Stimulated activated CD4-positive, alpha-beta T cell treated with anti-CD3 and anti-CD28 coated beads, Interleukin-12 subunit alpha, Interleukin-12 subunit beta, amount 100 ng/mL, for 24 hours (primary cell): ENCODE measurements at places on chromosomes 3 and 15.

DNA sequence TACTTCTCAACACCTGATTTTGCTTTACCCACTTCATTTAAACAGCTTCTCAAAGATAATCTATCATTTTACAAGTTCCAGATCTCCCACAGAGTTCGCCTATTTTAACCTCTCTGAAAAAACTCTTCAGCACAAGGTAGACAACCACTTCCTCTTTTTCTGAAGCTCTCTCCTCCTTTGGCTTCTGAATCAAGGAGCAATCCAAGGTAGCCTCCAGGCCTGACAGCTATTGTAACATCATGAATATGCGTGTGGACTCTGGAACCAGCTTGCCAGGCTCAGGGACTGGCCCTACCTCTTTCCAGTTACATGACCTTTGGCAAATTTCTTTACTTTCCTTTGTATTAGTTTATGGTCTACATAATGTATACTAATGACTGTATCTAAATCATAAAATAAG lies 405.9 kb upstream of the ZNF385D start:
- no peak for DNase-seq

- no peak for DNase-seq
Observed at GRCh38 chr3:190424108-190424477, 25.6 kb downstream of the TMEM207 start.

- DNase-seq, result no peak
Observed at GRCh38 chr3:51896607-51897305, 6.4 kb downstream of the IQCF1 start.

DNA sequence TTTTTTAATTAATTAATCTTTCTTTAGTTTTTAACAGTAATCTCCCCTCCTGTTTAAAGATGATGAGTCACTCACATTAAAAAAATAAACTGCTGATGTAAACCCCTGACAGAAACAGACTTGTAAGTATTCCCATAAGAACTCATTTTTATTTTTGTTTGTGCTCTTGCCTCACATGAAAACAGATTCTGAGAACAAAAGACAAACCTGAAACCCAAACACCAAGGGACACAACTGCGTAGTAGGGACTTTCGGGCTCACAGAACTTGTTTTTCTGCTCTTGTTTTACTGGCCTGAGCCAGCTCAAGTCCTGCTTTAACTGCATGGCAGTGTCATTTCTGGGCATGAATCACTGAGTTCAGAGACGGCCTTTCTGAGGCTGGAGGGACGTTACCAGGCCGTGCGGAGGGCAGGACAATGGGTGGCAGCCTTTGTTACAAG lies 600.8 kb downstream of the FOXP1 start:
- no peak for DNase-seq

DNA sequence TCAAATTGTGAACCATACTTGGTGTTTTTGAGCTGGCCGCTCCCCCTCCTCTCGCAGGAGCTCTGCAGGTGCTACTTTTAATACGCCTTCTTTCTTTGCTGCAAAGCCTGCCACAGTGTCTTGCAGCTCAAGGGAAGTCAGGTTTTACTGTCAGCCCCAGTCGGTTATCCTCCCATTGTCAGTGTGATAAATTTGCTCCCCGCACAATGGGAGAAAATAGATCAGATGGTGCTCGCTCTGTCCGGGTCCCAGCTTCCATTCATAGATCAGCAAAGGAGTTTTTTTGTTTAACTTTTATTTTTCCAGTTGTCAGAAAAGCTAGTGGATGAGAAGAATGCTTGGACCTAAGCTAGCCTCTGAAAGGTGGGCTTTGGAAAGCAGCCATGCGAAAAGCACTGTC lies 207.7 kb downstream of the RYR3 start:
- no peak for DNase-seq

DNA sequence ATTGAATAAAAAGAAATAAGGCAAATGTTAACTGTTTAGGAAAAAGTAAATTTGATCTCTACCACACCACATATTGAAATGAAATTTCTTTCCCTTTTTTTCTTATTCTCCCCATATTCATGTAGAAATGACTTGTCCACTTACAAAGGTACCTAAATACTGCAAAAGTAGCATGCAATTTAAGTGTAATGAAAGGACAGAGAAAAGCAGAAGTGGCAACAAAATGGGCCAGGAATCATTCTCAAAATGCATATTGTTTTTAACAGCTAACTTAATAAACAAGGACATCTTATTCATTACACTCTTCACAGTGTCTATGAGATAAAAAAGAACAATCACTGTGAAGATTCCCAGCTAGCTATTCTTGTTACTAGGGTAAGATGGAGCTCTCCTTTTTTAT lies 40.6 kb upstream of the FGF7 start:
- no peak for DNase-seq

DNA sequence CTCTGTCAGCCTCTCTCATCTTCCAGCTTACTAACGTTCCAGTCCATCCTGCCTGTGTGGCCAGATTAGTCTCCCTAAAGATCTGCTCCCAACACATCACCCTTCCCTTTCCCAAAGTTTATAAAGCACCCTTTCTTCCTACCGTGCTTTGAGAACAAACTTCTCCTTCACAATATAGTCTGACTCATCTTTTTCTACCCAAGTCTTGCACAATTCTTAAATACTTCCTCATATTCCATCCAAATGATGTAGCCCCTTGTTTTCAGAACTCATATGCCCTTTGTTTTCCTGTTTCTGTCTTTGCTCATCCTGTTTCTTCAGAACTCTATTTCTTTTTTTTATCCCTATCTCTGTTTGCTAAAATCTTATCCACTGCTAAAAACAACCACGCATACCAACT lies 326.8 kb downstream of the MFSD1 start:
- DNase-seq, result no peak

GRCh38 chr15:76776969-76777368 lies 128.2 kb downstream of the SCAPER start:
- DNase-seq, result no peak

DNA sequence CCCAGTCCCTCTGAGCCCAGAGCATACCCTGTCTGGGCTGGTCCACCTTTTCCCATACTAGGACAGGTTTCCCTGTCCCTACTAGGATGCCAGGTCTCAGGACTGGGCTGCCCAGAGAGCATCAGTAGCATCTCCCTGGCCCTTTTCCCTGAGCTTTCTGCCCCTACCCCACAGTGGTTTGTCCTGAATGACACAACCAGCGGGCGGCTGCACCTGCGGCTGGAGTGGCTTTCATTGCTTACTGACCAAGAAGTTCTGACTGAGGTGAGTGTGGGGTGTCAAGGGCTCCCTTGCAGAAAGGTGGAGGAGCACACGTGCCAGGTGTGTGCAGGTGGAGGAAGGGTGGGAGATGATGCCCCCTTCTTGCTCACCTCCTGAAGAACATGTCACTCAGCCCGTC lies 33.5 kb downstream of the ESYT3 start:
- no peak for DNase-seq

GRCh38 chr15:68526269-68526668 lies 52.5 kb upstream of the CORO2B start:
- no peak for DNase-seq

GRCh38 chr15:55860468-55860867 lies 117.5 kb upstream of the PRTG start:
- DNase-seq, result no peak

GRCh38 chr15:42069496-42070278 lies 24.7 kb downstream of the PLA2G4D start:
- no peak for DNase-seq

DNA sequence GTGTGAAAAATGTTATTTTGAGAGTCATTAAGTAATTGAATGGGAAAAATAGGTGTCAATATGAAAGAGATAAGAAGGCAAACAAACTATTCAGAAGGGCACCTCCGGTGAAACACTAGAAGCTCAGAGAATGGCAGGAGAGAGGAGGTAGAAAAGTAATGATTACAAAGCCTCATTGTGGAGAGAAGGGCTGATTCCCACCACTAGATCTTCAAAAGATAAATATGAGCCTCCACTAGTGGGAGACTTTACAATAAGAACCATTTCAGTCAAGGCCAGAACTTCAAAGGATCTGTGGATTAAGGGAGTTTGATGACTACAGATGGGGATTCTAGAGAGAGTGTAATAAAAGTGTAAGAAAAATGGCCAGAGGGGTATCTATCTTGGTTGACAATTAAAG lies 535.6 kb downstream of the NLGN1 start:
- DNase-seq, result no peak

- DNase-seq, result no peak
Observed at GRCh38 chr3:8286086-8286485, 215.5 kb upstream of the LMCD1 start.

DNA sequence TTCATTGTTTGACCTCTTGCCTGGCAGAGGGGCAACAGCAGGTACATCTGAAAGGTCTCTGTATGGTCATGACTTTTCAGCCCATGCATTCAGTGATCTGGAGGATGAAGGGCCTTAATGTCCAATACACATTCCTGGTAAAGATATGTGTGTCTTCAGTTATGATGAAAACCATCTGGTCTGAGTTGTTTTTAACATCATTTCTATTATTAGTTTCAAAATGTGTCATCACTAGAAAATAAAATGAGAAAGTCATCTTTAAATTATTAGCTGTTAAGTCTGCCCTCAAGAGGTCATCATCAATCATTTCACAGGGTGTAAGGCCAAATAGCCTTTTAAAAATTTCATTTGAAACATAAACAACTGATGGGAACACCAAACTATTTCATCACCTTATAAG lies 92.1 kb upstream of the PLSCR4 start:
- no peak for DNase-seq

GRCh38 chr3:126465928-126466544 lies 9.7 kb downstream of the ZXDC start:
- DNase-seq, result no peak
